Activated CD4-positive, alpha-beta T cell treated with anti-CD3 and anti-CD28 coated beads, Interleukin-2, amount 50 U/mL, for 4 hours (primary cell): ENCODE measurements at places on chromosomes 5 and 9.

GRCh38 chr9:91647371-91647770 is 223.7 kb upstream of the NFIL3 start:
- no peak for DNase-seq

GRCh38 chr5:57174128-57174889 is 450 bp downstream of the GPBP1 start:
- no peak for DNase-seq

DNA sequence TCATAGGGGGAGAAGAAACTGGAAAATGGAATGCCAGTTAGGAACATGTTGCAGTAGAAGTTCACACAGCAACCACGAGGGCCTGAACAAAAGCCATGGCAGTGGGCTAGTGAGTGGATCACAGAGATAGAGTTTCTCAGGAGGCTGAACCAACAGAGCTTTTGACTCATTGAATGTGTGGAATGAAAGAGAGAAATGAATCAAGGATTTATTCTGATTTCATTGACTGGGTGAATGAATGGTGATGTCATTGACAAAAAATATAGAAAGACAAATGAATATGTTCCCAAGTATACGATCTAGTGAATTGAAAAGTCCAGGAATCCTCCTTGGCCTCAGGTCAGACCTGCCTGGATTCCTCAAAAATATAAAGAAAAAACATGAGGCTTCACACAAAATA is 99.2 kb downstream of the ZNF462 start:
- no peak for DNase-seq

DNA sequence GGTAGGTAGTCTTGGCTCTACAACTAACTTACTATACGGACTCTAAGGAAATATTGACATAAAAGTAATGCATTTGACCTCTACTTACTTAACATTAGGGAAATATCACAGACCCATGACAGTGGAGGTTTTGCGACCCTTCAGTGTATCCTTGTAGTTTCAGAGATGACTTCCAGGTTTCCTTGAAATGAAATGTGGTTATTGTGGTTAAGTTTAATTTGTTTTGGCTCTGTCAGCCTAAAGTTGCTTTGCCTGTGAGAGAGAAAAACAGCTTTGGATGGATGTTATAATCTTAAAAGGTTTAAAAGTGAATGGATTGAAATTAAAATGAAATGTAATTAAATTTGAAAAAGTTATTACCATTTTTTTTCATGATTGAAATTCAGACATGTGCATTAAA is 42.9 kb downstream of the LRRTM2 start:
- DNase-seq = no peak

GRCh38 chr9:69495296-69495695 is 170.3 kb downstream of the ENTREP1 start:
- no peak for DNase-seq

DNA sequence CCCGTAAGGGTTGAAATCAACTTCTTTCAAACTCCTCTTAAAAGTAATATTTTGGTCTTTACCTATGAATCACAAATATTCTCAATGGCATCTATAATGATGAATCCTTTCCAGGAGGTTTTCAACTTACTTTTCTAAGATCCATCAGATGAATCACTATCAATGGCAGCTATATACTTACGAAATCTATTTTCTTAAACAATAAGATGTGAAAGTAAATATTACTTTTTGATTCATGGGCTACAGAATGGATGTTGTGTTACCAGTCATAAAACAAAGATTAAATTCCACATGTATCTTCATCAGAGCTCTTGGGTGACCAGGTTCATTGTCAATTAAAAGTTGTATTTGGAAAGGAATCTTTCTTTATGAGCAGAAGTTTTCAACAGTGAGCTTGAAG is 1877.7 kb upstream of the ACO1 start:
- no peak for DNase-seq

DNA sequence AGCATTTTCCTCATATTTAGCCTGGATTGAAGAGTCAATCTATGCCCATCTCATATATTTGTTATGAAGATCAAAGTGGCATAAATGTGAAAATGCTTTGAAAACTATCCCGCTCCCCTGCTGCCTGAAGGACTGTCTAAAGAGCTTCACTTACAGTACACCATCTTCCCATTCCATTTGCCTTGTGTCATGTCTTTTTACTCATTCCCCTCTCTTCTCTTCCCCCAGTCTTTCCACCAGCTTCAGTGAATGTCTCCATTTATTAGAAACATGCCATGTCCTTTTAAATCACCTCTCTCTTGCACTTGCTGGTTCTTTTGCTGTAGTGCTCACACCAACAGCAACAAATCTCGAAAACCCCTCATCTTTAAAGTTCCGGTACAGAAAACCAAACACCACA is 192.7 kb upstream of the SGCD start:
- DNase-seq = no peak

DNA sequence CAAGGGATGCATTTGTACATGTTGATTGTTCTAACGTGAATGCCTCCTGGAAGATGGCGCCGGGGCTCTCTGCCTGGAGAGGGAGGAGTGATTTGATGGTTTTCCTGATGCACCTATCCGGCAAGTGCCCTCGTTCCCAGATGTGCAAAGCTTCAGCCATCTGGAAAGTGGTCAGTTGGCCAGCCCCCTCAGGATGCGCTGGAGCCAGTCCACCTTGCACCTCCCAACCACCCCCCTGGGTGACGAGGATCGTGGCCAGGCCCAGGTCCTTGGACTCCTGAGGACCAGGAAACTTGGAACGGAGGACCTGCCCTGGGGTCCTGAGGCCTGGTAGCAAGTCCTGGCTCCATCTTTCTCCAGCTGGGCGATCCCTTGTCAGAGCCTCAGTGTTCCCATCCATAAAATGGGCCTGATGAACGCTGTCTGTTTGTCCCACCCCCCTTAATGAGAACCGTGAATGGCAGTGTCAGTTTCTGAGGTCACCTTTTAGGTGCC is 23.6 kb upstream of the RNU6ATAC start:
- no peak for DNase-seq

DNA sequence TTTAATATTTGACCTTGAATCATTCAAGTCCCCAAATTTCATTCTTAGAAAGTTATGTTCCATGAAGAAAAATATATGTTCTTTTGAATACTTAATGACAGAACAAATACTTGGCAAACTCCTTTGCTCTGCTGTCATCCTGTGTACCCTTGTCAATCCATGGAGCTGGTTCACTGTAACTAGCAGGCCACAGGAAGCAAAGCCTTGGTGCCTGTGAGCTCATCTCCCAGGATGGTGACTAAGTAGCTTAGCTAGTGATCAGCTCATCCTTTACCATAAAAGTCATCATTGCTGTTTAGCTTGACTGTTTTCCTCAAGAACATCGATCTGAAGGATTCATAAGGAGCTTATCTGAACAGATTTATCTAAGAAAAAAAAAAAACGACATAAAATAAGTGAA is 65.4 kb downstream of the WDR41 start:
- no peak for DNase-seq

DNA sequence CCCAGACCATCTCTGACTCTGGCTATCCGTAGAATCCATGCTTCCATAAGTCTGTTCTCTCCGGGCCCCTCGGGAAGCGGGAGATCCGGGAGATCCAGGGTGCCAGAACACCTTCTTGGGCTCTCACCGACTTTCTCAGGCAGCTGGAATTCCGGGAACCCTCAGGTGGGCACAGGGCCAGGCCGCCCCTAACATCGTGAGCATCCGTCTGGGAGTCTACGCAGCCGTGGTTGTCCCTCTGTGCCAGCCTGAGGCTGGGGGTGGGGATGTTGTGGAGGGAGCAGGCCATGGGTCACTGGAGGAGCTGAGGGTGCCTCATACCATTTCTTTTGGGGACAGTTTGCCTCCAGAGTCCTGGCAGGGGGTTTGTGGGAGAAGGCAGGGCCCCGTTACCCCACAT is 92.3 kb upstream of the COL5A1 start:
- no peak for DNase-seq
